NCI-H2029 (cell line): ENCODE measurements at places on chromosomes 4 and X.

GRCh38 chr4:188396037-188396436, 256.8 kb downstream of the TRIML1 start:
- no peak for DNase-seq

DNA sequence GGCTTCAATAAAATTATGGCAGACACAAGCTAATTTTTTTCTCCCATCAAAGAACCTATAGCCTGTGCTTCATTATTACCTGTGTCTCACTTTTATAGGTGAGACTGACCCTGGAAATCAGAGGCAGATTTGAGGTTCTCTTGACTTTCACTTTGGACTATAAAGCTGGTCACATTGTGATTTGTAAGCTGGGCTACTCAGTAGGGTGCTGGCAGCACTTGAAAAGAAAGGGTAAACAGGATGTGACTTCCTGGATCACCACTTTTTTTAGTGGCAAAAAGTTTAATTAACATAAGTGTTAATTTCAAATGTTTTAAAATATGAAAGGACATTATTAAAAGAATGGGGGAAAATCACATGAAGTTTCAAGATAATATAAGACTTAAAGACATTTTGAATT, 50.6 kb upstream of the GATB start:
- DNase-seq, result no peak

DNA sequence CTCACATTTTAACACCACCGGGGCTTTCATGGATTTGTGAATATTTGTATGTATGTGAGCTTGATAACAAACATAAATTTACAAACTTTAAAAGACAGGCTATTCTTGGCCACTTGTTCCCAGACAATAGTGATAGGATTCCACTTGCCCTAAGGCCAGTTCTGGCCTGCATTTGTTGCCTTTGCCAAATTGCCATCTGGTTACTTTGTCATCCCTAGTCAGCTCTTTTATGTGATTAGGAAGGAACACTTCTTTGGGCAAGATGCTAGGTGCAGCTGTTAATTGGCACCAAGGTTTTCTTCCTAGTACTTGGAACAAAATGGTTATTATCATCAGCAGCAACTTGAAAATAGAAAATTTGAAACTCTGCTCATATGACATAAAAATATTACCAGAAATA, 63.3 kb downstream of the CCSER1 start:
- DNase-seq, result no peak

GRCh38 chr4:53841711-53842110, 222.7 kb downstream of the CHIC2 start:
- DNase-seq, result no peak

- no peak for DNase-seq
Measured at GRCh38 chr4:61923179-61923578, 723.1 kb downstream of the ADGRL3 start.

GRCh38 chr4:78956975-78957374, 17.7 kb upstream of the PAQR3 start:
- DNase-seq, result no peak

DNA sequence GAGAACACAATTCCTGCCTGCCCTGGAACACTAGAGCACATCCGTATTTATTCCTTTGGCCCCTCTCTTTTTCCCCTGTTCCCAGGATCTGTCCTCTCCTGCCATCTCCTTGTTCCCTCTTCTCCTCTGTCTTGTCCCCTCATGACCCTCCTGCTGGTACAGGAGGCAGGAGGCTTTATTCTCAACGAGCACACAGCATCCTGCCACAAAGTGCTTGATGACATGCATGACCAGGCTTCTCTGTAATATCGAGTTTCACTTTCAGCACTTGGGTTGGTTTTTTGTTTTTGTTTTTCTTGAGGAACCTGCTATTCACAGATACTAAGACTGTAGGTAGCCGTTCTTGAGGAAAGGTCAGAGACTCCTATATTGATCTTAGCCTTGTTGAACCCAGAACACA, 35.3 kb downstream of the NALF2 start:
- DNase-seq, result peak; percentile 23

- peak; percentile 58 for DNase-seq
Measured at GRCh38 chr4:81021142-81021944, 9.2 kb upstream of the BMP3 start.

GRCh38 chr4:122636697-122637096, 15.8 kb upstream of the IL21 start:
- DNase-seq, result no peak

GRCh38 chr4:163681208-163681821, 186.8 kb downstream of the TMA16 start:
- peak; percentile 6 for DNase-seq

DNA sequence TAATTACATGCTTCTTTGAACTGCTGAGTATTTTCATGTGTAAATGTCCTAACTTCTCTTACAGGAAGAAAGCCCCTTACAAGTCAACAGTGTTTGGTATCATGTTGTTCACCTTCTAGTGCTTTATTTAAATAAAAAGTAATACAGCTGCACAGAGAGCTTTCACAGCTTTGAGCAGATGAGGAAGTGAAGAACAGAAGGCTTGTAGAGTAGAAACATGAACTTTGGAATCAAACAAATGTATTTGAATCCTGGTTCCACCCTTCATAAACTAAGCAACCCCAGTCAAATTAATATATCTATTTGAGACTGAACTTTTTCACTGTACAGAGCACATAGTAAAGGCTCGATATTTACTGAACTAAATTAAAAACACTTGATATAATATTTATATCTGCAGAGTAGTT, 120.5 kb downstream of the CAMK2D start:
- DNase-seq, result no peak

- no peak for DNase-seq
Measured at GRCh38 chr4:168461821-168462220, 18.5 kb downstream of the DDX60L start.

DNA sequence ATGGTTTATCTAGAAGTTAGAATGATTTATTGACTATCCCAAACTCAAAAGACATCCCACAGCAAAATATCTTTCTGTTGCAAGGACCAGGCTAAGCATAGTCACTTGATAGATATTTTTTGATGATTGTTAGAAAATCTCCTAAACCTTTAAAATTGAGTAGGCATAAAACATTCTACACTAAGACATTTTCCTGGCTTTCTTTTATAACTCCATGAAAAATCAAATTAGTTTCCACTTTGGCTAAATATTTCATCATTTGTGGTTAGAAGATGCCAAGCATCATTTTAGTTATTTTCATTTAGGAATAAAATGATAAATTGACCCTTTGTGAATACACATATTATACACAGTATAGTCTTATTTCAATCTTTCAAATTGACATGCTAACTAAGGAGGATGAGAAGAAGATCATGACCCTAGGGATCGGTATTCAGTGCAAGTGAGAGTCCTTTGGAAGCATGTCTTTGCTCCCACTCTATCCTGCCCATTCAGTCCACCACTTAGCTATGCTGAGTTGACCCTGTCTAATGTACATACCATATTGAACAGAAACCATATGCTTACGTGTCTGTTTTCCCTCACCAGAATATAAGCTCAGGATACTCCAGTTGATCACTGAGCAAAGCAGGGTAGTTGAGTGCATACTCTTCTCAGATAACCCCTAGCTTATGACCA, 136.6 kb upstream of the OTUD4 start:
- DNase-seq, result no peak

- no peak for DNase-seq
Measured at GRCh38 chr4:78032929-78033328, 24.2 kb upstream of the FRAS1 start.

- DNase-seq, result no peak
Measured at GRCh38 chr4:83268491-83268890, 16.1 kb downstream of the COQ2 start.
